ENCODE measurements at places on chromosomes 11 and 22. TPM values are rescaled to one million over a fixed set of nuclear protein-coding genes. Genes with fewer than 3 reads are reported as not detected.

Gene PNPLA3
- total RNA-seq, result 0.97 TPM

Gene OR6A2
- not detected for total RNA-seq

Gene SCUBE1
- total RNA-seq, result 0.09 TPM

Gene OR4D5
- total RNA-seq, result not detected

Gene DBX1
- total RNA-seq, result not detected

Gene PRAME
- 117 TPM for total RNA-seq

Gene RBFOX2
- 23.3 TPM for total RNA-seq

Gene WBP2NL
- total RNA-seq, result 0.09 TPM

Gene OR52H1
- not detected for total RNA-seq

Gene OTOG
- not detected for total RNA-seq

Gene GAS2
- 0.75 TPM for total RNA-seq

Gene SCGB1D2
- 0.28 TPM for total RNA-seq

Gene MTMR2
- total RNA-seq, result 31.3 TPM

Gene POU2F3
- not detected for total RNA-seq

Gene PKDREJ
- total RNA-seq, result not detected

Gene MMP8
- not detected for total RNA-seq

Gene GLB1L2
- total RNA-seq, result 2.0 TPM

Gene NLRP10
- not detected for total RNA-seq

Gene OR8B8
- not detected for total RNA-seq

Gene IFITM10
- 2.3 TPM for total RNA-seq

Gene OR52A1
- total RNA-seq, result not detected

Gene POU2AF3
- 1.4 TPM for total RNA-seq

Gene GATD1
- 43.5 TPM for total RNA-seq

Gene REXO2
- total RNA-seq, result 108 TPM

Gene LINC01488
- not detected for total RNA-seq

Gene NNMT
- 337 TPM for total RNA-seq

Gene UCP3
- total RNA-seq, result 0.89 TPM

Gene C11orf97
- not detected for total RNA-seq

Gene MS4A7
- total RNA-seq, result not detected

Gene GPR83
- 0.07 TPM for total RNA-seq

Gene APOBEC3H
- total RNA-seq, result 0.21 TPM

Gene APOBEC3C
- 26.9 TPM for total RNA-seq

Gene CASP5
- total RNA-seq, result not detected

Gene OR51B2
- total RNA-seq, result not detected

Gene KDELR3
- total RNA-seq, result 18.2 TPM

Gene PGA3
- total RNA-seq, result not detected

Gene YPEL4
- total RNA-seq, result 0.39 TPM

Gene SEPTIN3
- 0.90 TPM for total RNA-seq

Gene PRG3
- not detected for total RNA-seq

Gene ST14
- 0.05 TPM for total RNA-seq

Gene LRRC75B
- total RNA-seq, result 8.8 TPM

Gene CYB5R3
- total RNA-seq, result 119 TPM

Gene CHRNA10
- 1.3 TPM for total RNA-seq

Gene APLNR
- not detected for total RNA-seq

Gene CD44
- 666 TPM for total RNA-seq

Gene MMP3
- total RNA-seq, result not detected

Gene FGF4
- total RNA-seq, result not detected

Gene POLR2F
- total RNA-seq, result 131 TPM

Gene SOX6
- 0.07 TPM for total RNA-seq

Gene P2RY2
- total RNA-seq, result 11.8 TPM

Gene TMEM126B
- total RNA-seq, result 54.2 TPM

Gene ALG9
- total RNA-seq, result 21.0 TPM

Gene OR5L2
- total RNA-seq, result not detected

Gene PAK1
- total RNA-seq, result 19.5 TPM

Gene POTEH
- total RNA-seq, result not detected

Gene MRPL11
- total RNA-seq, result 82.1 TPM
